ENCODE measurements at places on chromosomes 4 and X. TPM values are rescaled to one million over a fixed set of nuclear protein-coding genes. Genes with fewer than 3 reads are reported as not detected.

- H3K4me1 ChIP-seq = no peaks in the 10 kb centered on the region
- H3K36me3 ChIP-seq = no peaks in the 10 kb centered on the region
Observed at GRCh38 chr4:138749303-138749702, 266.3 kb upstream of the NOCT start.

DNA sequence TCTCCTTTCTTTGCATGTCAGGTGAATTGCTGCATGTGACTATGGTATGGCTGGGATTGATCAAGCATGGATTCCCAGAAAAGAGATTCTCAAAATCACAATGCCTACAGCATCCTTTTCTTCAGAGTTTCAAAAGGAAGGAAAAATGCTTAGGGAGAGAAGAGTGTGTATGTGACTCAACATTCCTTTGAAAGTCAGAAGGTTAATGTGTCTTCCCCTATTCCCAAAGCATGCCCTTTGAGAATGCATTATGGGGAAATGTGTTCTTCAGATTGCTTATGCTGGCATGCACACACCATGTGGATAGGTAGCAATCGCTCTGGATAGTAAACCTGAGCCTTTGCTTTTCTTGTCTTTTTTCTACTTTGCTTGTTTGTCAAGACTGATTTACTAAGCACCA is 78.5 kb downstream of the ELOVL6 start:
- no peaks in the 10 kb centered on the region for H3K36me3 ChIP-seq
- no peaks in the 10 kb centered on the region for H3K27me3 ChIP-seq
- no peak overlapping the region for H3K4me3 ChIP-seq
- no peak for DNase-seq
- no peaks in the 10 kb centered on the region for H3K4me1 ChIP-seq
- H3K27ac ChIP-seq = no peak overlapping the region

DNA sequence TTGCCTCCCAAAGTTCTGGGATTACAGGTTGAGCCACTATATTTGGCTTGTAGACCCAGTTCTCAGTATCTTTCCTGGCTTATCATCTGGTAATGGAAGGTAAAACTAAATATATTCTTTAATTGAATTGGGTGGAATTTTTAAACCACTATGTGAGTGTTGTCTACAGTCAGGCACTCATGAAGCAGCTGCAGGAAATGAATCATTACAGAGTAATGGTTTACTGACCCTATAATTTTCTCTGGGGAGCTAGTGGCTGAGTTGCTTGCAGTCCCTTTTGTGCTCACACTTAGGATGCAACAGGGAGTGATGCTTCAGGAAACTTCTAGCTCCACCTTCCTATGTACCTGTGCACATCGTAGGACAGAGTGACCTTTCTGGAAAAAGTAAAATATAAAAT is 4.1 kb upstream of the UGT2B7 start:
- no peaks in the 10 kb centered on the region for H3K27me3 ChIP-seq
- H3K27ac ChIP-seq = no peak overlapping the region
- H3K4me3 ChIP-seq = no peak overlapping the region
- H3K36me3 ChIP-seq = no peaks in the 10 kb centered on the region
- no peaks in the 10 kb centered on the region for H3K4me1 ChIP-seq

DNA sequence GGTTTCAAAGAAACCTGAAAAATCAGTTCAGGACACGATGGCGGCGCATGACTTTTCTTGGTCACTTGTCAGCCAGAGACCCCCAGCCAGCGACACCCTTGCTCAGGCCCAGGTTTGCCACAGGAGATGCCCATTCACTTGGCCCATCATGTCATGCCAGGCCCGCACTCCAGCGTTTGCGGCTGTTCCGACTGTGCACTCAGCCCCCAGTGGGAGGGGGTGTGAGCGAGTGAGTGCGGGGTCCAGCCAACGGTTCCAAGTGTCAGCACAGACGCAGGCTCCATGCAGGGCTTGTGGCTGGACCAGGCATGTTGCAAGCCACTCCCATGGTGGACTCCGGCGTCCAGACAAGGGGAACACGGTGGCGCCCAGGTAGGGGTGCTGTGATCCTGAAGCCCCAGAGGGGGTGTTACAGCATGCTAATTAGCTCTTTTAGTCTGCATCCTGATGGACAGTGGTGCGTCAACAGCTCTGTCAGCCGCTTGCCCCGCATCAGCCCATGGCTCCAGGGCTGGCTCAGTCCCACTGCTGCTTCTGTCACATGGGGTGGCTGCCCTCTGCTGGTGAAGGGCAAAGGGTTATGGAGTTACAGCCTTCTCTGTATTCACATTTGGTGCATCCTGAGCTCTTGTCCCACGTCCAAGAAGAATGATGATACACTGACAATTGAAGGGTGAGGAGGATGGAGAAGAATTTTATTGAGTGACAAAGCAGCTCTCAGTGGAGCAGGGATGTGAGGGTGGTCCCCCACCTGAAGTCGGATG is 3.7 kb upstream of the MAEA start:
- DNase-seq = no peak
- H3K36me3 ChIP-seq = no peaks in the 10 kb centered on the region
- no peaks in the 10 kb centered on the region for H3K27me3 ChIP-seq
- no peak overlapping the region for H3K27ac ChIP-seq

DNA sequence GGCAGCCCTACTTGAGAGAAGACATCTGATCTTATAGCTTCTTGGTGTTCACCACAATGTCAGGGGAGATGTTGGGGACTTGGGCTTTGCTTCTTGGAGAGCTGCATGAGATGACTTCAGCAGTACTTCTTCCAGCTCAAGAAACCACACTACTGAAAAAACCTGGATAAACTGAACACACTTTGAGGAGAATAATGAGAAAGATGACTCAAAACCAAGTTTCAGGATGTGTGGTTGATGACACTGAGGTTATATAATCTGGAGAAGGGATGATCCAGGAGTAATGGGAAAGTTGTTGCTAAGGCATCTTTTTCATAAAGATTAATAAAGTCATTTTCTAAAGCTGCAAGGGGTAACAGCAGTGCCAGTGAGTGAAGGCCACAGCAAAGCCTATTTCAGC is 58.4 kb upstream of the PNPLA4 start:
- H3K27ac ChIP-seq = no peak overlapping the region
- H3K36me3 ChIP-seq = no peaks in the 10 kb centered on the region
- H3K4me3 ChIP-seq = no peak overlapping the region
- no peaks in the 10 kb centered on the region for H3K27me3 ChIP-seq

GRCh38 chrX:13440176-13440575 is 120.3 kb upstream of the ATXN3L start:
- no peaks in the 10 kb centered on the region for H3K27me3 ChIP-seq
- no peak overlapping the region for H3K4me3 ChIP-seq
- no peak overlapping the region for H3K27ac ChIP-seq
- H3K36me3 ChIP-seq = no peaks in the 10 kb centered on the region
- no peak for DNase-seq
- no peaks in the 10 kb centered on the region for H3K4me1 ChIP-seq

DNA sequence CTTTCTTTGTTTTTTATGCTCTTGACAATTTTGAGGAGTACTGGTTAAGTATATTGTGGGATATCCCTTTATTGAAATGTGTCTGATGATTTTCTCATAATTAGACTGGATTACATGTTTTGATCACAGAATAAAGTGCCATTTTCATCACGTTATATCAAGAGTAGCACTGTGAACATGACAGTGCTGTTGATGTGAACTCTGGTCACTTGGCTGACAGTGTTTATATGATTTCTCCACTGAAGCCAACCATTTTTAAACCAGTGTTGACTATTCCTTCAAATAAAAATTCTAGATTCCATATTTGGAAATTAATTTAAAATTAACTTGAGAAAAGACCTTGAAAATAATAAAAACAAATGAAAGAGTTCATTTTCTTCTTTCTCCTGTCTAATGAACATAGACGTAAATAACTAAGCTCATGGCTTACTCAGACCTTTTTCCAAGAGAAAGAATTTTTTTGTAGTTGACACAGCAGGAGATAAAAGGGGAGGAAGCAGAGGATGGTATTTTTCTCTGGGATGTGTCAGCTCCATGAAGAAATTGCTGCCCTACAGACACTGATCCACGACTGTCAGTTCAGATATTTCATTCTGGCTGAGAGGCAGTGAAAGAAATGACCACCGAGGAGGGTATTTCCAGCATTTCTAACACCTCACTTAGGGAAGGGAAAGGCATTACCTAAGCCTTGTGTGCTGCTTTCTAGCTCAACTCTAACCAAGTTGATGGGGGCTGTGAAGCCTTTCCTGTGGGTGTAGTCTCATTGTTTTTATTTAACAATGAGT is 150.9 kb upstream of the ANK2 start:
- H3K27me3 ChIP-seq = no peaks in the 10 kb centered on the region
- no peak for DNase-seq
- H3K4me3 ChIP-seq = no peak overlapping the region
- H3K4me1 ChIP-seq = no peaks in the 10 kb centered on the region

GRCh38 chr4:108982402-108983185 is 219.7 kb upstream of the ETNPPL start:
- H3K4me3 ChIP-seq = no peak overlapping the region
- no peak for DNase-seq
- no peaks in the 10 kb centered on the region for H3K36me3 ChIP-seq
- H3K27me3 ChIP-seq = no peaks in the 10 kb centered on the region

- H3K27me3 ChIP-seq = no peaks in the 10 kb centered on the region
- no peak overlapping the region for H3K4me3 ChIP-seq
- H3K4me1 ChIP-seq = no peaks in the 10 kb centered on the region
- no peak overlapping the region for H3K27ac ChIP-seq
Observed at GRCh38 chr4:20358110-20358509, 106.4 kb downstream of the SLIT2 start.

GRCh38 chr4:20062054-20062453 is 189.7 kb upstream of the SLIT2 start:
- H3K27me3 ChIP-seq = no peaks in the 10 kb centered on the region
- no peak for DNase-seq

DNA sequence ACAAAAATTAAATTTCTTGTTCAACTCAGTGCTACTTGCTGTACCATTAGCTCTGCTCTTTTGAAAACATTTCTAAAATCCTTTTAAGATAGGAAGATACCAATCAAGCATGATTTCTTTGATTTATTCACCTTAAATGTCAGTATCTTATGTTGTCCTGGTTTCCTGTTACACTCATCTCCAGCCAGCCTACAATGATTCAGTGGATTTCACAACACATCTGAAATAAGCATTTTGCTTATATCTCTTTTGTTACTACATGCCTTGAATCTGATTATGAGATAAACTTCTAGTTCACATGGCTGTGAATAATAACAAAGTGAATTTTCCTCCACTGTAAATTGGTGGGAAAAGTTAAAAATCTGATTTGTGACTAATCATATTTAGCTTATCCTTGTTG is 112.5 kb upstream of the BMP3 start:
- no peaks in the 10 kb centered on the region for H3K27me3 ChIP-seq
- no peaks in the 10 kb centered on the region for H3K4me1 ChIP-seq
- no peak overlapping the region for H3K4me3 ChIP-seq
- no peak for DNase-seq
- H3K36me3 ChIP-seq = no peaks in the 10 kb centered on the region

DNA sequence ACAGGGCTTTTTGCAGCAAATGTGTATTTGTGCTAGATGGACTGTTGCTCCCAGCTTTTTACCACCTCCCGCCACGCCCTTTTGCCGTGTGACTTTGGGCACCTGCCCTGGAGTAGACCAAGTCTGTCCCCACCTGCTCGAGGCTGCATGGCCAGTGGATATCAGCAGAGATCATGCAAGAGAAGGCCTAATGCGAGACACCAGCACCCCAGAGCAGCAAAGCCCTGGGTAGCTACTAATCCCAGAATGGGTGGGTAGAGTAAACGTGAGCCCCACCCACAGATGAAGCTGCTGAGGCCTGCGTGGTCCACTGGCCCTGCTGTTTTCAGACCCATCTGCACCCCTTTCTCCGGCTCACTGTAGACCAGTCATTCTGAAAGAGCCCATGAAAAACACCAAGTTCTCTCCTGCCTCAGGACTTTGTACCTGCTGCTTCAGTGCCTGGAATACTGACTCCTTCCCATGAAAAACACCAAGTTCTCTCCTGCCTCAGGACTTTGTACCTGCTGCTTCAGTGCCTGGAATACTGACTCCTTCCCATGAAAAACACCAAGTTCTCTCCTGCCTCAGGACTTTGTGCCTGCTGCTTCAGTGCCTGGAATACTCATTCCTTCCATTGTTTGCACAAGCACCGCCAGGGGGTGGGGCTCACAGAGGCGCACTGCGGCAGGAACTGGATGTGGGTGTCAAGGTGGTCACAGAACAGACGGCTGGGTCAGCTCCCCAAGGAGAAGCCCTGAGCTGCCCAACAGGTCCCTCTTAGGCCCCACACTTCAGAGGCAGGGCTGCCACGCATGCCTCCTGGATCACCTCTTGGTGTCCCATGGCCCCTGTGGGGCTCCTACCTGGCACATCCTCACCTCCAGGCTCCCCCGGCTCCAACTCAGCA is 5.1 kb upstream of the TNIP2 start:
- no peak overlapping the region for H3K4me3 ChIP-seq
- DNase-seq = peak; percentile 85
- H3K36me3 ChIP-seq = no peaks in the 10 kb centered on the region
- no peak overlapping the region for H3K27ac ChIP-seq

KLF3 gene
- 85.4 TPM for total RNA-seq

SMIM10 gene
- total RNA-seq = 13.8 TPM

GEMIN8 gene
- 16.5 TPM for total RNA-seq

GAGE13 gene
- not detected for total RNA-seq

All from vagina (tissue), 2 donors.